Aorta (tissue), 5 donors: ENCODE measurements at places on chromosomes 16 and 17. TPM values are rescaled to one million over a fixed set of nuclear protein-coding genes. Genes with fewer than 3 reads are reported as not detected.

- DNase-seq = peak; percentile 66
- H3K27ac ChIP-seq = no peak overlapping the region
- H3K27me3 ChIP-seq = no peaks in the 10 kb centered on the region
- no peak overlapping the region for H3K4me3 ChIP-seq
- H3K4me1 ChIP-seq = no peaks in the 10 kb centered on the region
These were observed 12.2 kb downstream of the CD2BP2 start for GRCh38 chr16:30342751-30343490.

CX3CL1 gene
- 45.5 TPM for total RNA-seq

DNA sequence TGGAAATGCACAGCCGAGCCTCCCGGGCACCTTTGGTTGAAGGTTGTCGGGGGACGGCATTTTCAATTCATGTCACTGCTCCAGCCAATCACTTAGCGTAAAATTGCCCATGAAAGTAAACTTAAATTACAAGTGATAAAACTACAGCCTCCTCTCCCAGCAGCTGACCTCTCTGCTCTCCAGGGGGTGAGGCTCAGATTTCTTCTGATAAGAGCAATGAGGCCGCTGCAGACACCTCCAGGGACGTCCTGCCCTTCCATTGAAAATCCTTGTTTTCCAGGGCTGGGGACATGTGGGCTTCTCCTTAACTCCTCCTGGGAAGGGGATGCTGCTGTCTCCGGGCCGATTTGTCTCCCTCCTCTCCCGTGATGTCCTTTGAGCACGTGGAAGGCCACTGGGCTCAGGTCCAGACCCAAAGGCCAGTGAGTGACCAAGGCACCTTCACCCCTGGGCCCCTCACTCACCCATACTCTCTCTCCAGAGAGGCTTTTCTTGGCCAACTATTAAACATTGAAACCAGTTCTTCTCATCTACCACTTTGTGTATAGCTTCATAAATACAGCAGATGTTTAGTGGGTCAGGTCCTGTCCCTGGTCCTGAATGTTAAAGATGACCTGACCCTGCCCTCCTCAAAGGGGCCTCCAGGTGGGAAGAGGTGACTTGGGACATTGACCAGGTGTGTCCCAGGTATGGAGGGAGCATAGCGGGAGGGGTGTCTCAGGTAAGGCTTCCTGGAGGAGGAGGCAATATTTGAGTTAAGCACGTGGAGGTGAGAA is 52.3 kb downstream of the MGAT5B start:
- no peaks in the 10 kb centered on the region for H3K36me3 ChIP-seq
- DNase-seq = no peak
- no peaks in the 10 kb centered on the region for H3K27me3 ChIP-seq
- H3K4me3 ChIP-seq = no peak overlapping the region
- H3K4me1 ChIP-seq = peaks cover 4% of the 10 kb centered on the region

RNF157 gene
- 2.0 TPM for total RNA-seq

- H3K36me3 ChIP-seq = peaks cover 11% of the 10 kb centered on the region
- no peak overlapping the region for H3K27ac ChIP-seq
These were observed 99.7 kb downstream of the HELZ start for GRCh38 chr17:67145183-67145805.

DNA sequence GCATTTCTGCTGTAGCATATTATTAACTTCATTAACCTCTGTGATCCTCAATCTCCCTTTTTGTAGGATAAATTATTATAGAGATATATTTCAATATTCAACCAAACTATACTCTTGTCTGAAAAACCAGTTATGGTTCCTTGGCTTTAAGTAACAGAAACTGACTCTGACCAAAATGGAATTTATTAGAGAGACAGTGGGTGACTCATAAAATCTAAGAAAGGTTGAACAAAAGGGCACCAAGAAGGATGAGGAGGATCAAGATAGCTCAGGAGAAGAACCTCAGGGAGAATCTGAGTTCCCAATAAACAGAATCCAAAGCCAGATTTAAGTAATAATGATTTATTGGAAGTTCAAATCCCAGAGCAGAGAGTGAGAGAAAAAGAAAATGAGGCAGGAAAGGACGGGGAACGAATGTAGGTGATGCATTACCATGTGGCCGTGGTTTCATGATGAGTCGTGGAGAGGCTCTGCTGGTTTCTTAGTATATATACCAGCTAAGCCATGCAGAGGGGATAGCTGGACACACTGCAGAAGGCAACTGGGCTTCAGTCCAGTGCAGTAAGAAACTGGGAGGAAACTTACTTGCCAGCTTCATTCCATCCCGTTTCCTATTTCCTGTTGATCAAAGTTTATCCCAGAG is 151.5 kb upstream of the GOT2 start:
- H3K4me3 ChIP-seq = no peak overlapping the region
- no peaks in the 10 kb centered on the region for H3K27me3 ChIP-seq
- no peaks in the 10 kb centered on the region for H3K4me1 ChIP-seq
- DNase-seq = no peak
- H3K36me3 ChIP-seq = no peaks in the 10 kb centered on the region

CES4A gene
- total RNA-seq = 5.5 TPM

DNA sequence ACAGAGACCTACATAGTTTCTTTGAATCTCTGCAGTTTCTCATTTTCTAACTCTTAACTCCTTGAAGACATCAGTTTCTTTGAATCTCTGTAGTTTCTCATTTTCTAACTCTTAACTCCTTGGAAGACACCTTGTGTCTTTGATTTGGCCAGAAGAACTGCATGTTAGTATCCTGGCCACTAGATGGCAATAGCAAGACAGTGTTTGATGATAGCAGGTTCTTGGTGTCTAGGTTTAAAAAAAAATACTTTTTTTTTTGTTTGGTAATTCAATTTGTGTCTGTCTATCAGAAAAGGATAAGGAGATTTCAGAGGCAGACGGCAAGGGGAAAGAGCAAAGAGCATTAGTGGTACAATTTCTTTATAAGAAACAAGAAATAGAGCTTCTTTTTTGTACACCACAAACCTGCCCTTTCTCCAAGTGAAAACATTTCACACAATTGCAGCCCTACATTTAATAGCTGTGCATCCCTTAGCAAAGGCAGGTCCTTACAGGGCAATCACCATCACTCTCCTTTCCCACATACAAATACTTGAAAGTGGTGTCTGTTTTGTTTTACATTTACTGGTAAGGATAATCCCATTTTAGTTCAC is 1324.9 kb upstream of the CDH8 start:
- no peak overlapping the region for H3K27ac ChIP-seq
- H3K36me3 ChIP-seq = no peaks in the 10 kb centered on the region
- no peak overlapping the region for H3K4me3 ChIP-seq
- H3K27me3 ChIP-seq = no peaks in the 10 kb centered on the region

CCL8 gene
- total RNA-seq = 4.5 TPM

TSPOAP1 gene
- total RNA-seq = 9.0 TPM

CRISPLD2 gene
- total RNA-seq = 108 TPM

DNA sequence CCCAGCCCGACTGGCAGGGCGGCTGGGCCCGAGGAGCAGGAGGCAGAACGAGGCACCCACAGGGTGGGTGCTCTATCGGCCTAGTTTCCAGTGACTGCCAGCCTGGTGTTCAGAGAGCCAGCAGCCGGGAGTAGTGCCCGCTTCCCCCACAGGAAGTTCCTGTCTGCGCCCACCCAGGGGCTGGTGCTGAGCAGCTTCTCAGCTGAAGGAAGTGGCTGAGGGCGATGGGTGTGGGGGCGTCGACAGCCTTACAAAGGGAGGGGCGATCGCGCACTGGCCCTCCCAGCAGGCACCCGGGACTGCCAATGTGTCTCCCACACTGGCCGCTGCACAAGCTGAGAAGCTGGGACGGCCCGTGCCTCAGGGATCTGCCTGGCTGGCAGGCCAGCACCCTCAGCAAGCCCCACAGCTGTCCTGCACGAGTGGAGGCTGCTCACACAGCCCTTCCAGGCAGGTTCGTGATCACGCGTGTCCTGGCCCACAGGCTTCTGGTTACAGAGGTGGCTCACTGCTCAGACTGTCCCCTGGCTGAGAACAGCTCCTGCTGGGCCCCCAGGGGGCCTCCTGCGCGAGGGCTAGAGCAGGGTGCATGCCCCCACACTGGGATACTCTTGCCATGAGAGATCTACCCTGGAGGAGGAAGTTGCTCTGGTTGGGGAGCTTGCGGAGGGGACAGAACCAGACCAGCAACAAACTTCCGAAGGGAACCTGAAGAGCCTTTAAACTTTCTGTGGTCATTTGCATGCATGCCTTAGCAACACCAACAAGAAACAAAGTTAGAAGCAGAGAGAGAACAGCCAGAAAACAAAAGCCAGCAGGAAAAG is 2.5 kb downstream of the RNF166 start:
- peak; percentile 81 for DNase-seq
- no peaks in the 10 kb centered on the region for H3K36me3 ChIP-seq

- H3K27ac ChIP-seq = no peak overlapping the region
- H3K36me3 ChIP-seq = no peaks in the 10 kb centered on the region
- H3K4me1 ChIP-seq = no peaks in the 10 kb centered on the region
- H3K27me3 ChIP-seq = no peaks in the 10 kb centered on the region
- no peak for DNase-seq
- H3K4me3 ChIP-seq = no peak overlapping the region
These were observed 2.7 kb upstream of the GJC1 start for GRCh38 chr17:44832805-44833204.

DNA sequence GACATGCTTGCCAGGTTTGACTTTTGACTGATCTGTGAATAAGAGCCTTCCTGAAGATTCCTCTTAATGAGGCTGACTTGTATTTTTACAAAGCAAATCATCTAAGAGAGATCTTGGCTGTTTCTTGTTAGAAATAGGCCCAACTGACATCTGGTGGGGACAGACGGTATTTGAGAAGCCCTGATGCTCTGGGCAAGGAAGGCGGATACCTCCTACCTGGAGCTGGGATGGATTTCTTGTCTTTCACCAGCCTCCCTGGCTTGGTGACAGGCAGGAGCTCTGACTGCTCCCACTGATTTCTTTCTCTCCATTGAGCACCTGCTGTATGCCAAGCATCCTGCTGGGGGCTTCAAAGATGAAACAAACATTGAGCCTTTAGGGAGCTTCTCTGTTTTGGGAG is 40.4 kb downstream of the AKAP1 start:
- H3K27ac ChIP-seq = no peak overlapping the region
- no peak overlapping the region for H3K4me3 ChIP-seq
- H3K4me1 ChIP-seq = no peaks in the 10 kb centered on the region
- peaks cover 10% of the 10 kb centered on the region for H3K36me3 ChIP-seq
- H3K27me3 ChIP-seq = no peaks in the 10 kb centered on the region

KRT20 gene
- not detected for total RNA-seq

- H3K4me3 ChIP-seq = no peak overlapping the region
- H3K36me3 ChIP-seq = no peaks in the 10 kb centered on the region
- H3K4me1 ChIP-seq = peaks cover 3% of the 10 kb centered on the region
- H3K27me3 ChIP-seq = no peaks in the 10 kb centered on the region
- DNase-seq = no peak
These were observed 43.9 kb downstream of the RAI1 start for GRCh38 chr17:17725011-17725751.

- peaks cover 2% of the 10 kb centered on the region for H3K27me3 ChIP-seq
- H3K27ac ChIP-seq = no peak overlapping the region
- no peak overlapping the region for H3K4me3 ChIP-seq
- H3K4me1 ChIP-seq = no peaks in the 10 kb centered on the region
These were observed 285.0 kb downstream of the KCNJ2 start for GRCh38 chr17:70454377-70454776.

- no peak for DNase-seq
- H3K36me3 ChIP-seq = no peaks in the 10 kb centered on the region
- H3K27ac ChIP-seq = no peak overlapping the region
- H3K4me3 ChIP-seq = no peak overlapping the region
- H3K27me3 ChIP-seq = no peaks in the 10 kb centered on the region
These were observed 4.0 kb downstream of the PRKCA start for GRCh38 chr17:66306446-66306845.

TSEN54 gene
- 10.8 TPM for total RNA-seq

IRX5 gene
- 0.96 TPM for total RNA-seq

GRCh38 chr17:40059729-40060475 is 2.9 kb upstream of the THRA start:
- no peaks in the 10 kb centered on the region for H3K27me3 ChIP-seq
- H3K4me3 ChIP-seq = no peak overlapping the region
- H3K27ac ChIP-seq = no peak overlapping the region
- peak; percentile 43 for DNase-seq
- no peaks in the 10 kb centered on the region for H3K36me3 ChIP-seq

DNA sequence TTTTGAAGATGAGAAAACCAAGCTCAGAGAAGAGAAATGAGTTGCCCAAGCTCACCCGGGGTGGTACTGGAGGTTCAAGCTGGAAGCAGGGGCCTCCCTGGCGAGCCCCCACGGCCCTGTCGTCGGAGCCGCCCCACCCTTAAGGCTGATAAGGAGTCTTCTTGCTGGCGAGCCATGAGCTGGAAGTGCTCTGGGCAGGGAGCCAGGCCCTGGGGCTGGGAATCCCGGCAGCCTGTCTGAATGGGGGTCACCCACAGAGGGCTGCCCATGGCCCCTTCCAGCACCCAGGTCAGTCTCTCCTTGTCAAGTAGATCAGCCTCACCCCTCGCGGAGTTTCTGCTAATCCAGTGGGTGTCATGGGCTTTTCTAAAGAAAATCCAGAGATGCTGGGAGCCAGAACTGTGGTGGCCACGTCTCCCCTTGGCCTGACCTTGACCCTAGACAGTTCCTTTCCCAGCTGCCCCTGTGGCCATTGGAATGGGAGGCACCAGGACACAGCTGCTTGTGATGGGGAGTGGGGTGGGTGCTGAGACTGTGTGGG is 1.2 kb upstream of the P2RX1 start:
- H3K4me1 ChIP-seq = no peaks in the 10 kb centered on the region
- H3K27ac ChIP-seq = no peak overlapping the region
- H3K27me3 ChIP-seq = no peaks in the 10 kb centered on the region
- H3K36me3 ChIP-seq = no peaks in the 10 kb centered on the region
- H3K4me3 ChIP-seq = no peak overlapping the region

DNA sequence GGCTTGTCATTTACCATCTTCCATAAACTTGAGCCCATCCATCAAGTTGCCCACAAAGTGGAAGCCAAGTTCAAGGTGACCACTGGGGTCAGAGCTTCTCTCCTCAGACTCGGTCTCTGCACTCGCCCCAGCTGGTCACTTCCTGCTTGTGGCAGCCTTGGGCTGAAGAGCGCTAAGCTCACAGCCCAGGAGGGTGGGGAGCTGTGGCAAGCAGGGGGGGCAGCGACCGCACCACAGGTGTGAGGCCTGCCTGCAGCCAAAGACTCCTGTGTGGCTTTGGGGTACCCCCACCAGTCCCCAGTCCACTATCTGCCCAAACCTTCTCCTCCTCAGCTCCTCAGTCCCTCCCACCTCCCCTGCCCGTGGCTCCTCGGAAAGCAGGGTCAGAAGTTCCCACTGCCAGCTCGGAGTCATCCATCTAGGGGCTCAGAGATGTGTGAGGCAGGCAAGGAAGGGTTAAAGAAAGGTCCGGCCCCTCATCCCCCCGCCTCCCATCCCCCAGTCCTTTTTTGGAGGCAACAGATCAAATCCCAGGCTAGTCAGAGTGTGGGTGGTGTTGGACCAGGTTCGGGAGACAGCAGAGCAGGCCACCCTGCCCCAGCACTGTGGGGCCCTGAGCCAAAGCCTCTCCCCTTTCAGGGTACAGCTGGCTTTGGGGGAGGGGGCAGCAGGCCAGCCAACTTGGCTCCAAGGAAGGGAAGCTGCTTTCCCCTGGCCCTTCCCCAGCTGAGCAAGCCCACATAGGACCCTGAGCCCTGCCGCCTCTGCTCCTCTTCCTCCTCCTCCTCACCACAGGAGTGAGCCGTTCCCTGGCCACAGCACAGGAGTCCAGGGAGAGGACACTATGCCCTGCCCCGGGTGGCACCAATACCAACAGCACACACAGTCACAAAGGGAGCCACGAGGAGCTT is 3.2 kb downstream of the CSF3 start:
- no peak overlapping the region for H3K27ac ChIP-seq
- H3K4me1 ChIP-seq = no peaks in the 10 kb centered on the region
- DNase-seq = peak; percentile 80
- no peak overlapping the region for H3K4me3 ChIP-seq

KCNH6 gene
- total RNA-seq = not detected

SCARF1 gene
- total RNA-seq = 13.8 TPM
